ENCODE measurements at places on chromosomes 5 and 9.
A peak's percentile ranks its signal among the peaks of the same experiment; 100 is the strongest.

DNA sequence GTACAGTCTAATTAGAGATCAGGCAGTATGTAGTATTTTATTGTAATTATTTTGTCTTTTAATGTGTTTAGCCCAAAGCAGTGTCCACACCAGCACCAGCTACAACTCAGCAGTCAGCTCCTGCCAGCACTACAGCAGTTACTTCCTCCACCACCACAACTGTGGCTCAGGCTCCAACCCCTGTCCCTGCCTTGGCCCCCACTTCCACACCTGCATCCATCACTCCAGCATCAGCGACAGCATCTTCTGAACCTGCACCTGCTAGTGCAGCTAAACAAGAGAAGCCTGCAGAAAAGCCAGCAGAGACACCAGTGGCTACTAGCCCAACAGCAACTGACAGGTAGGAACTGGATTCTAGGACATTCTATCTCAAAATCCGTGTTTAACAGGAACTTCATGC lies 23.2 kb downstream of the RAD23B start:
- DNase-seq, result no peak

- no peak for DNase-seq
Measured at GRCh38 chr5:176881021-176881749, 18.0 kb downstream of the HK3 start.

DNA sequence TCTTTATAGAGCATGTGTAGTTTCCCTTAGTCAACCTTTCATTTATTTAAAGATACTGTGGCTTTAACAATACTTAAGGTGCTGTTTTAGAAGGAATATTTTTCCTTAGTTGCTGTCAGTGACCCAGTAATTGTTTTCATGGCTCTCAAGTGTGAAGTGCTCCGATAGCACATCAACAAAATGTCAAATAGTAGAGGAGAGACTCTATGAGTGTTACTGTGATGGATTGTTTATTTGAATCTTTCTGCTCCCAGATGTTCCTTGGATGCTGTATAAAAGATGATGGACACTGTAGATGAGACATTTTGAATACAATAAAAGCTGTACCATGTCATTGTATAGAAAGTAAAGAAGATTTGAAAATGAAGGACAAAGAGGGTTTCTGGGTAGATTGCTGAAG lies 1185.7 kb upstream of the C9orf72 start:
- DNase-seq, result no peak

DNA sequence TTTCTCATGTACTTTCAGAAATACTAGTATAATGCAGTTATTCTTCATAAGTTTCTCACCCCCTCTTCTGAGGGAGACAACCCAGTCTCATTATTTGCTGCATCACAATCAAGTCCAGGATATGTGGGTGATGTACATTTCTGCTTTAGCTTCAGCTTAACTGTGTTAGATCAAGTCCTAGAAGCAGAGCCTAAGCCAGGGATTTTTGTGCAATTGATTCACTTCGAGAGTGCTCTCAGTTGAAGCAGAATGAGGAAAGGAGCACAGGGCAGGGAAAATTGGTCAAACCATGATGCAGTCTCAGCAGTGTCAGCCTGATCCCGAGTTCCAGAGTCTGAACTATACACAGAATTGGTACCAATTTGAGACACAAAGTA lies 15.1 kb downstream of the HNRNPK start:
- no peak for DNase-seq

DNA sequence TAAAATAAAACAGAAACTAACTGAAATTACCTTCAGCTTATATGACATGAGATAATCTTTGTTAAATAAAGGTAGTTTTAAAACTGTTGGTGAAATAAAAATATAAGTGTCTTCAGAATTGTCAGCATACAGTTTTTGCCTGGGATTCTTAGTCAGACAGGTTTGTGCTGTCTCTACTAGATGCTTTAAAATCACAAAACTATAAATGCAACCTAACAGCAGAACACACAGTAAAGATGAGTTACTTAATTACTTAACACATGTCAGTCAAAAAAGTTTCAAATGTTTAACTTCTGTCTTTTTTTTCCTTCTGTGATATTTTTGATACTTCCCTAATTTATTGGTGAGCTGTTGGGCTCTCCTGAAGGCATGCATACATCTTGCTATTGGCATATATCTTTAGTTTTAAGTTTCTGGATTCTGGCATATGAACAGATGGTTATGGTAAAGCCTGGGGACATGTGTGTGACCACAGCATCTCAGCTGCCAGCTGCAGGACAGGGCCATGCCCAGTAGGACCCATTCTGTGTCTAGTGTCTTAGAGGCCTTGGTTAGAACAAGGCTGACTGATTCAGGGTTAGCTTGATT lies 231.1 kb upstream of the NUDT12 start:
- DNase-seq, result no peak

GRCh38 chr5:147956842-147957223 lies 50.5 kb upstream of the C5orf46 start:
- no peak for DNase-seq

GRCh38 chr9:107740088-107740980 lies 250.8 kb upstream of the KLF4 start:
- no peak for DNase-seq

DNA sequence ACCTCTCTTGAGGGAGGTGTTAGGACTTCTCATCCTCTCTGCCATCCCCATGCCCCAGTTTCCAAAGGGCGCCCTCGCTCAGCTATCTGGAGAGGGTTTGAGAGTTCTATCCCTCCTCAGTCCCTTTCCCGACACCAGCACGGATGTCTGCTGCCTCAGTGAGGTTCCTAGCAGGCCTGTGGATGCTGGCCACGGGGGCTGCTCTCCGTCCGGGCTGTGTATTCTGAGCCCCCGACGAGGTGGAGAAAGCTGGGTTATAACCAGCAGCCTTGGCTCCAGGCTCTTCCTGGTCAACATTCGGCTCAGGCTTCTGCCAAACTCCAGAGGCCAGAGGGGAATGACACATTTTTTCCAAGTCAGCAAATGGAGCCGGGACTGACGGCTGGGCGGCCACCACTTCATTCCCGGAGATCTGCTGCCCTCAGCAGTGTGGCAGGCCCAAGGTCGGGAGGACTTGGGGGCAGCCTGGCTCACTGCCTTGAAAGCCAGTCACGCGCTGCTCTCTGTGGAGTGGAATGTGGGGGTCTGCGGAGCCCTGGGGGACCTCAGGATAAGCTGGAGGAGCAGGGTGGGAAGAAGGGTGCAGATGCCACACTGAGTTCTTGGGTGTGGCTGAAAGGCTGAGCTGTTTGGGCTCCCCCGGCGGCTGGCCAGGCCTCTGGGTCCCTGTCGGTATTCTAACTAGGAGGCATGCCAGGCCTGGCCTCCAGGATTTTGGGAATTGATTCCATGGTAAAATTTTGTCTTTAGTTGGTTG lies 27.4 kb downstream of the PTPA start:
- no peak for DNase-seq

GRCh38 chr5:172110921-172111851 lies 76.8 kb downstream of the STK10 start:
- peak; percentile 73 for DNase-seq

- DNase-seq, result no peak
Measured at GRCh38 chr9:128043467-128043868, 23.7 kb downstream of the NAIF1 start.

DNA sequence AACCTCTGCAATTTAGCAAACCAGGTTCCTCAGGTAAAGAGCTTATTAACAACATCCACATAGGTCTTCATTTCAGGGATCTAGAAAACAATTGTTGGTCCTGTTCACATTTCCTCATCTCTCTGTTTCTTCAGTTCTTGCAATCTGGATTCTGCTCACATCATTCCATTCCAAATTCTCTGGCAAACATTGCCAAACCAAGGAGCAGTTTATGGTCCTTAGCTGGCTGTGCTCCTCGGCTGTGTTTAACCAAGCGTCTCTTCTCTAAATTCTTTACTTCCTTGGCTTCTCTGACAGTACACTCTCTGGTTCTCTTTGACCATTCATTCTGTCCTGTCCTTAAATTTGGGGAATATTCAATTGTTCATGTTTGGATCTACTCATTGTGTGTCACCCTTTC lies 65.8 kb upstream of the RANBP3L start:
- DNase-seq, result no peak

DNA sequence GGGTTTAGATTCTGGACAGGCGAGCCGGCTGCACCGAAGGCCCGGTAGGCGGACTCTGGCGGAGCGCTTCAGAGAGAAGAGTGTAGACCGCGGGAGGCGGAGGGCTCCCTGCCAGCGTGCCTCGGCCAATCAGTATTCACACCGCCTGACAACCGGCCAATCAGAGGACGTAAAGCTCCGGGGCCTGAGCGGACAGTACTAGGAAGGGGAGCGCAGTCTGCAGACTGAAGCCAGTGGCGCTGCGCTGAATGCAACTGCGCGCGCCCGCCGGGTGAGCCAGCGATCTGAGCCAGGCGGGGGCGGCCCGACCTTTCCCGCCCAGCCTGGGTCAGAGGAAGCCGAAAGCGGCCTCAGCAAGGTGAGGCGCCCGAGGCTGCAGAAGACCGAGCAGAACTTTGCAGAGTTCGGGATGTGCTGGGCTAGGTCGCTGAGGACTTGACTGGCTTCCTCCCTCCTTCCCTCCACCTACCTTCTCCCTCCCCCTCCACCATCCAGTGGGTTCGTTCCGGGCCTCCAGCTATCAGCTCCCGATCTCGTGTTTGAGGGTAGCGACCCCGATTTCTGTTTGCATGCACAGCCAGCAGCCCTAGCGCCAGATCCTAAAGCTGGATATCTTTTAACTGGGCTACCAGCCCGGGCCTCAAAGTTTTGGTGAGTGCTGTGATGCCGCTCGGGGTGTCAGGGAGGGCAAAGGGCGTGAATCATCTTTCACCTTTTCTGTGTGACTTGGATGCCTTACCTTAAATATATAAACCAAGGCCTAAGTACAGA lies at the start of gene DMRT2:
DMRT2 (plus strand) TSS at position 233 of the 771 bp plus-strand sequence. CDS start 1,257 bp downstream, outside the sequence.
- DNase-seq, result no peak

- DNase-seq, result peak; percentile 34
Measured at GRCh38 chr5:170632985-170633234, 129.1 kb downstream of the KCNIP1 start.

DNA sequence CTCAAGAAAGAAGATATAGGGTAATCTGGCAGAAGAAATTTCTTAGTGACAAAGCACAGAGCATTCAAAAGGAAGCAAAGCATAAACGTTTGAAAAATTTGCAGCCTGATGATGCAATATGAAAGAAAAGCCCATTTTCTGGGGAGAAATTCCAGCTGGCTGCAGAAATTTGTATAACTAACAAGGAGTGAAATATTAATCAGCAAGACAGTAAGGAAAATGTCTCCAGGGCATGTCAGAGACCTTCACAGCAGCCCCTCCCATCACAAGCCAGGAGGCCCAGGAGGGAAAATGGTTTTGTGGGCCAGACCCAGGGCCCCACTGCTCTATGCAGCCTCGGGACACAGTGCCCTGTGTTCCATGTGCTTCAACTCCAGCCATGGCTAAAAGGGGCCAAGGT lies 359.4 kb downstream of the HINT1 start:
- DNase-seq, result no peak

GRCh38 chr5:35999547-35999946 lies 8.4 kb upstream of the UGT3A1 start:
- DNase-seq, result no peak

All from stimulated activated CD4-positive, alpha-beta T cell treated with anti-CD3 and anti-CD28 coated beads, Interleukin-4, amount 100 ng/mL, for 4 hours (primary cell).